Stimulated activated CD4-positive, alpha-beta T cell treated with anti-CD3 and anti-CD28 coated beads, Interleukin-1b, Interleukin-23, amount 100 ng/mL, for 4 hours (primary cell): ENCODE measurements at places on chromosomes 2 and 18.

DNA sequence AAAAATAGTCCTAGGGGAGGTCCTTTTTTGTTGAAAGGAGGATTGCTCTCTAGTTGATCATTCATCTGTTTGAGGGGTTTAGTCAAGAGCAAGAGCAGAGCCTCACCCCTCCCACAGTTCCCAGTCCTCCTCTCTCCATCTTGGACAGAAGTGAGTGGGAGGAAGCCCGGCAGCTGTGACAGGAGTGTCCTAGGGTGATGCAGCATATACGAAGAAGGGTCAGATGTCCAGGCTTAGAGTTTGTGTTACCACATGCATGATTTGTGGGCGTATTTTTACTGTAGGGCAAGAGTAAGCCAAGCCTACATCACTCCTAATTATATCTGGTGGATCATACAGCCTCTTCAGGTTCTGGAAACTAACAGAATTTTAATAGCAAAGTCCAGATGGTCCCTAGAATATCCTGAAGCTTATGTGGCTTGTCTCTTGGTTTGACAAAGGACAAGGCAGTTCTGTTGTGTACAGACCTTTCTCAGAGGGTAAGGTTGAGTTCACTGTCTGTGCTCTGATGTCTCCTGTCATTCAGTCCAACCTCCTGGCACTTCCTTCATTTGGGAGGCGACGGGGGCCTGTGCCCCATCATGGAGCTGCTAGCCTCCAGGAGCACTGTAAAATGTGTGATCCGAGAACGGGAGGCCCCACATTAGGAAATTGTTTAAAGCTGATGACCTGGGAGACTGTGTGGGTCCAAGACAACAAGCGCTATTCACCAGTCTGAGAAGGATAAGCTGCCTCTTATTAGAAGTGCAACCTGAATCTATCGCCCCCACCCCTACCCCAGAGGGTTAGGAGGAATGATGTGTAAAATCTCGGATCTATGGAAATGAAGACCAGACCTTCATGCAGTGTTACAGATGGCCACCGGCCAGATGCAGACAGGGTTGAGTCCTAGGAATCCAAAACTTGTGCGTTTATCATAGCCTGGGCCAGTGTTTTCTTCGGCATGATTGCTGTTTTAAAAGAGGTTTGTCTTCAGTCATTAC, 6.9 kb downstream of the CEP68 start:
- no peak for DNase-seq

- DNase-seq = no peak
Observed at GRCh38 chr2:23734416-23734815, 192.5 kb downstream of the ATAD2B start.

DNA sequence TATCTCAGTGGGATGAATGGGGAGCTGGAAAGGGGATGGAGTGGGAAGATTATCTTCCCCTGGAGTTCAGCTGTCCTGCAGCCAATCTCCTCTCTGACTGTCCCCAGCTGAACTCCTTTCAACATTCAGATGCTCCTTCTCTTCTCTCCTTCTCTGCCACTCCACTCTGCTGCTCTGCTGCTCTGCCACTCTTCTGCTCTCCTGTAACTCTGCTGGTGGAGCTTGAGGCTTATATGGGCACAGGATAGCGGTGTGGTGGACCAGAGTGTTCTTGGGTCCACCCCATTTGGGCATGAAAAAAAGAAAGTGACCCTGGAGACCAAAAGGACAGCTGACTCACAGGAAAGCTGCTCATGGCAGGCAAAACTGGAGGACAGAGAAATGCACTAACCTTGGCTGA, 26.6 kb downstream of the FAHD2B start:
- DNase-seq = no peak

DNA sequence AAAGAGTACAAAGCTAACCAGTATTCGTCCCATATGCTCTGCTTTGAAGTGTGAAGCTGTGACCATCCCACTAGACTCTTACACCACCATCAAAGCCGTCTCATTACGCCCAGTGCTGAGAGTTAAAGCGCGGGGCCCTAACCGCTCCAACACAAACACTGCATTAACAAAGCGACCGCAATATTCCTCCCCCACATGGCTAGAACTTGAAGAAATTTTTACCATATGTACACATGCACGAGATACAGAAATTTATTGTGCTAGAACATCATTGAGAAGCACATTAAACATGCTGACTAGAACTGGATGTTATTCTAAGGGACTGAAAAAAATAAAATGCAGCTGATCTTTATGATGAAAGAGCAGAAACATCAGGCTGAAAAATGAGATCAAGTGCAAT, 20.5 kb downstream of the FTCDNL1 start:
- no peak for DNase-seq

- no peak for DNase-seq
Observed at GRCh38 chr2:205054789-205055188, 509.5 kb downstream of the PARD3B start.

- no peak for DNase-seq
Observed at GRCh38 chr2:196902828-196903227, 23.7 kb downstream of the PGAP1 start.

- no peak for DNase-seq
Observed at GRCh38 chr18:56121669-56122068, 516.7 kb downstream of the TXNL1 start.

DNA sequence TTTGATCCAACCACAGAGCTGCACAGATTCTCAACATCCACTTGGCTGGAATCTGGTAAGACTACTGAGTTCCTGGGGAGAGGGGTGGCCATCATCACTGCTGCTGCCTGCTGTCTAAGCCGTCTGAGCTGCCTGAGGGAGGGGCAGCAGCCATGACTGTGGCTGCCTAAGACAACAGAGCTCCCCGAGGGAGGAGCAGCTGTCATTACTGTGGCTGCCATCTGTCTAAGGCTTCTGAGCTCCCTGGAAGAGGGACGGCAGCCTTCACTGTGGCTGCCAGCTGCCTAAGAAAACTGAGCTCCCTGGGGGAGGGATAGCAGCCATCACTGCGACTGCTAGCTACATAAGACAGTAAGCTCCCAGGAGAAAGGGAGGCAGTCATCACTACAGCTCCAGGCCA, 584.4 kb downstream of the NR4A2 start:
- DNase-seq = no peak

- no peak for DNase-seq
Observed at GRCh38 chr2:36455788-36456187, 100.2 kb downstream of the CRIM1 start.

DNA sequence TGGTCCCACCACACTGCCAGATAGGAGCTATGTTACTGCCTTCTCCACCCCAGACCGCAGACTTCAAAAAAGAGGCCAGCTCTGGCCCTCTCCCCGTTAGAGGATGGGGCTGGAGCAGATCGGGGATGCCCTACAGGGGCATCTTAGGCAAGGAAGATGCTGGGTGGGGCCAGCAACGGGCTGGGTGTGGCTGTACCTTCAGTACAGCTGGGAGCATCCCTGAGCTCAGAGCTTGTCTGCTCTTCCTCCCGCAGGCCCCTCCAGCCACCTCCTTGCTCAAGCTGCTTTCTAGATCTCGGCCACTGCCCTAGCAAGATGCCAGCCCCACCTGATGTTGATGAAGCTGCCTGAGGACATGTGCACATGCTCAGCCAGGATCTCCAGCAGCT, 9.8 kb downstream of the PTPRN start:
- DNase-seq = no peak

DNA sequence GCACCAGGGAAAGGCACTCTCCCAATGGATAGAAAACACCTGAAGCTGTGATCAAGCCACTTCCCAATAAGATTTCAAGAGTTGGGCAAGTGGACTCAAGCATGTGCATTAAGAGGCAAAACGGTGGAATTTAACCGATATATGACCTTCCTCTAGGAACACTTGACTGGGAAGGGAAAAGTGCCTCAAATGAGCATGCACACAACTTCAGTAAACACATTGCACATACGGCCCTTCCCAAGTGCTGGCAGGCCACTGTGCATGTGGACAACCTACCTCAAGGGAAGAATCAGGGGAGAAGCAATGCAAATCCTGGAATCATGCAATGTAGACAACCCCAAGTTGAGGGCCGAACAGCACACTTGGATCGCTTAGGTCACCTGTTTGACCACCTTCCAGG, 23.9 kb upstream of the SH3RF3 start:
- no peak for DNase-seq

GRCh38 chr2:144943293-144943941, 423.5 kb upstream of the ZEB2 start:
- no peak for DNase-seq

DNA sequence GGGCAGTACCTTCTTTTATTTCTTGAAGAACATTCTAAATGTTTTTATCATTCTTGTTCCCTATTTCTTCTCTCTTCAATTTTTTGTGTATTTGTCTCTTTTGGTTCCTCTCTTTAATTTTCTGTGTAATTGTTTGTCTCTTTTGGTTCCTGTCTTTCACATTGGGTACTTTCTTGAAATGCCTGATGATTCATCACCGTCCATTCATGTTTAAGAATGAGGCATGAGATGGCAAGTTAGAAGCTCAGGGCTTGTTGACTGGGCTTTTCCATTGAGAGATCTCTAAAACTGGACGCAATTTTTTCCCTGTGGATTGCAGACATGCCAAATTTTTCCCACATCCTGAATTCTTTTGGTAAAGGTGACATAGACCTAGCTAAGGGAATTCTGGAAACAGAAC, 33.7 kb upstream of the IL1R2 start:
- no peak for DNase-seq

GRCh38 chr2:72211777-72212485, 64.3 kb upstream of the CYP26B1 start:
- DNase-seq = no peak

DNA sequence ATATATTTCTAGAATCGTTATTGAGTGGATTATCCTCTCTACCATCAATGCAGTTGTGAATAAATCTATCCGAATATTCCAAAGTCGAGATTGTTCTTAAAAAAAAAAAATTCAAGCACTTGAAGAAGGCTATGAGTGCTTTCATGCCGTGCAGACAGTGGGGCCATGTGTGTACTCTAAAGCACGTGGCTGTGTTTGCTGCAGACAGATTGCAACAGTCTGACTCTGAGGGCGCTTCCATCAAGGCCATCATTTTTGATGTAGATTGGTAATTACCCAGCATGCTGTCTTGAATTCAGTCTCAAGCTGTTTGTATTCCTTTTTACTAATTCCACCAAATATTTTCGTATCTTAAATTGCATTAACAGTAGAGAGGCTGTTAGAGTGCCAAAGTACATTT, 325.9 kb upstream of the LINC00305 start:
- DNase-seq = no peak

DNA sequence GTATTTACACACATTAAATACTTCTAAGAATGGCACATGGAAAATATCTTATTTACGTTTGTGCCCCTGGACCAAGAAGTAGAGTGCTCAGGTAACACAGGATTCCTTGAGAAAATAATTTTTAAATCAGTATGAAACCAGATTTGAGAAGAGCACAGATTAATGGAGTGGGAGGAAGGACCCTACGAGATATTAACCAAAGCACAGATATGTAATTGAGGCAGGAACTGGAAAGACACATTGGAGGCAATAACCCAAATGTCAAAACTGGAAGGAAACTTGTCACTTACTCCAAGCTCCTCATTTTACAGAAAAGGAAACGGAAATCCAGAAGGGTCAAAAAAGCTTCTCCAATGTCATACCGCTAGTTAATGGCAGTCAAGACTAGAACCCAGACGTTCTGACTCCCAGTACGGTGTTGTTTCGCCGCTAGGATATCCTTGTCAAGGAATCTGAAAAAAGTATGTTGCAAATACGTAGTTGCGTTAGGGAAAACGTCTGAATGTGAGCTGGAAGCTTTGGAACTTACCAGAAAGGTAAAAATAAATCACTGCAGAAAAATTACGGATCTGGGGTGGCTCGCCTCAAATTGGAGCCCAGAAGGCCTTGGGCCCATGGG, 634 bp downstream of the MTIF2 start:
- DNase-seq = no peak

DNA sequence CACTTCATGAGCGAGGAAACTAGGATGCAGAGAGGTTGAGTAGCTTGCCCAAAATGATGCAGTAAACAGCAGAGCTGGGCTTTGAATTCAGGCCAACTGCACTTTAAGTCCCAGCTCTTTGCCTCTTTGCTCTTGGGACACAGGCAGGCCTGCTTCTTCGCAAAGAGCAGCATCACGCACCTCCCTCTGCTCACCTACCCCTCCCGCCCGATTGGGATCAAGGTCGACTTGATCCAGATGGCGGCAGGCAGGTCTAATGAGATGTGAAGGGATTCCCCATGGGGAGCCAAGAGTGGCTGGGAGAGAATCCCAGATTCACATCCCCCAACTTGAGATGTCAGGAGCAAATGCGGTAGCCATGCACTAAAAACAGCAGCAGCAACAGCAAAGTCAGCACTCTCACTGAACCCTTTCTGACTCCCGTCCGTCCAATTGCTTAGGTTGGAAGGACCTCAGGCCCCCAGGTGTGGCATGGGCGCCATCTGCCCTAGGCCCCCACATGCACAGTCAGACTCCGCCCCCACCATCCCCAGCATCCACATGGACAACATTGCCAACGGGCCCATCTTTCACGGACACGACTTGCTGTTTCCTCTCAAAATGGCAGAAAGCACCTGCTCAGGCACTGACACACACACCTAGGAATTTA, 84.3 kb upstream of the MAP4K4 start:
- no peak for DNase-seq

DNA sequence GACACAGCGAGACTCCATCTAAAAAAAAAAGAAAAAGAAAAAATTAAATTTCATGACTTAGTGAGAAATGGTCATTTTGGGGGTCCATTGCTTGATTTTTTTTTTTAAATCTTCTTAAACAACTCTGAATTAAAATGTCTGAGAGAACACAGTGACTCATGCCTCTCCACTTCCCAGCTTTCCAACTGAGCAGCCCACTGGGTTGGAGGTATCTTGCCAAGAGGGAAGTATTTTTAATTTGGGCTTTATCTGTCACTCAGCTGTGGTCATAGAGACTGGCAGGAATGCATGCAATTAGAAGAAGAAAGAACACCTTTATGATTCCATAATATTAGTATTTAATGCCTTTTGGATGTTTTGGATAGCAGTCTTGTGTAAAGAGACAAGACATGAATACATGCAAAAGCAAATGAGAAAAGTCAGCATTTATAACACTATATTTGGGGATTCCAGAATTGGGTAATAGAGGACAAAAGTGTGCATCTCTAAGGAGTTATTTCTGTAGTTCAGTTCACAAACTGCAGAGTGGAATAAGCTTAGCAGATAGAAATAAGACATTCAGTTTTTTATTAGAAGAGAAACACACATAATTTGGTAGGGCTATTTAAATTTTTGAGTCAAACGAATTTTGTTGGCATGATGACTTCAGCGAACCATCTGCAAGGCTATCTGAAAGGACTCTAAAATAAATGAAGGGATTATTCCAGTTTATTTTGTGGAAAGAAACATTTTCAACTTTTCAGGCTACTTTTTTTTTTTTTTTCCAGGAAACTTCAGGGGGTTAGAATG, 254.8 kb downstream of the TGIF1 start:
- no peak for DNase-seq
